ENCODE measurements at places on chromosomes 2 and 18.

DNA sequence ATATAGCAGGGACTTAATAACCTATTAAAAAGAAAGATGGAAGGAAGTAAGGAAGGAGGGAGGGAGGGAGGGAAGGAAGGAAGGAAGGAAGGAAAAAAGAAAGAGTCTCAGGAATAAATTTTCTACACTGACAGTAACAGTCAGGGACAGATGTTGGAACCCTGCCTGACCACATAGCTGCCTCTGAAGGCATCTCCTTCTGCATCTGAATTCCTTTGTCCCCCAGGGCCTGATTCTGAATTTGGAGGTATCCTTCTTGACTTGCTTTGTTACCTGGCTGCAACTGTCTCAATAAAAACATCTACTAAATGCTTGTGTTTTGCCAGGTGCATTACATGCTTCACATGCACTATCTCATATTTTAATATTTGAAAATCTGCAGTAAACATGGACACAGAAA lies 17.4 kb upstream of the LRATD1 start:
- DNase-seq = no peak

GRCh38 chr2:168363347-168364092 lies 92.6 kb upstream of the CERS6 start:
- no peak for DNase-seq

DNA sequence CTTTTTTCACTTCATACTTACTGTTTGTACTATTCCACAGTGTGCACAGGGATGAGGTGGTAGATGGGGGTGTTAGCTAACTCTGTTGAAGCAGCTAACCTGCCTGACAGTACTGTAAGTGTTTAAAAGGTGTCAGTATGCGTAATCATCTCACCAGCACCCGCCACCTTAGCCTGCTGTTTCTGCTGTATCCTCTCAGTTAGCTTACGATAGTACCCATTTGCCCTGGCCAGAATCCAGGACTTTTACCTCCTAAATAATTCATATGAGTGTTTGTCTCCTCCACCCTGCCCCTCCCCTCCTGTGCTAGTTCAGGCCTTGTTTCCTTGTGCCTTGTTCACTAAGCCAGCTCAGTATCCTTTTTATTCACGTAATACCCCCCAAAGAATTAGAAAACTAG lies 34.2 kb downstream of the TRAPPC12 start:
- no peak for DNase-seq

DNA sequence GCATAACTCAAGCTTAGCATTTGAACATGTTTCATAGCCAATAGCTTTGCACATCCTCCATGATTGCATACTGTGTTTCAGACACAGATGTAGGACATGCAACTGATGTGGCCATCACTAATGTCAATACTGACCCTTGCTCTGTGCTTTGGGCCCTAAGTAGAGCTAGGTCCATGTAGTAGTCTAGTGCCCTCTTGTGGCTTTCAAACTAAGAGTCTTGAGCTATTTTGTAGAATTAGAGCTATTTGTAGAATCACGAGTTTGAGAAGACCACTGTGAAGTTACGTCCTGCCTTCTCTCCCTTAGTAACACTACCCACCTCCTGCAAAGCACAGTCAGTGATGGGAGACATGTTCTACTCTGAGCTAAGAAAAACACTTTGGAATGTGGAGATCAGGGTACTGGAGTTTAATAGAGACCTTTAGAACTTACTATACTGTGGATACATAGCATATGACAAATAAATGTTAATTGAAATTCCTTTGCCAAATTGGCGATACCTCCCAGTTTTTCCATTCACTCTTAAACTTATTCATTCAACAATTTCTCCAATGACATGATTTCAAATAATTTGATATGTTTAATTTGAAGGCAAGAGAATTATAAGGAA lies 306.5 kb upstream of the TNP1 start:
- DNase-seq = no peak

DNA sequence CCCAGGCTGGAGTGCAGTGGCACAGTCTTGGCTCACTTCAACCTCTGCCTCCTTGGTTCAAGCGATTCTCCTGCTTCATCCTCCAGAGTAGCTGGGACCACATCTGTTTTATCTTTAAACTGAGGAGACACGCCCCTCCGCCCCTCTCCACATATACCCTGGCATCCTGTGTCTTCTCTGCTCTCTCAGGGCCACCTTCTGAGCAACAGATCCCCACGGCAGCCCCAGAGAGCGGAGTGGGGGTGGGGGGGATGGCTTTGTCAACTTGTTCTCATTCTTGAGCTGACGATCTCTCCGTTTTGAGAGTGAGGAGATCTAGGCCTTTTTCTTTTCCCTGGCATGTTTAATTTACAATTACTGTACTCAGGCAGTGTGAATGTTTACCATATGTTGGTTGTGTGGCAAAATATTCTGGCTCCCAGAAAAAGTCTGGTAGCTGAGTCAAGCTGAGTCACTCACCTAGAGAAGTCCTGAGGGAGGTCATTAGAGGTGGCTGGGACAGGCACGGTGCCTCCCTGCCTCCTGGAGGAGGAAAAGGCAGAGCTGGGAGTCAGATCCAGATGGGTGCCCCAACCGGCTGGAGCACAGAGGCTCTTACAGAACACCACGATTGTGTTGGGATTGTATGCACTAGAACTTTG lies 19.5 kb upstream of the ID2 start:
- no peak for DNase-seq

DNA sequence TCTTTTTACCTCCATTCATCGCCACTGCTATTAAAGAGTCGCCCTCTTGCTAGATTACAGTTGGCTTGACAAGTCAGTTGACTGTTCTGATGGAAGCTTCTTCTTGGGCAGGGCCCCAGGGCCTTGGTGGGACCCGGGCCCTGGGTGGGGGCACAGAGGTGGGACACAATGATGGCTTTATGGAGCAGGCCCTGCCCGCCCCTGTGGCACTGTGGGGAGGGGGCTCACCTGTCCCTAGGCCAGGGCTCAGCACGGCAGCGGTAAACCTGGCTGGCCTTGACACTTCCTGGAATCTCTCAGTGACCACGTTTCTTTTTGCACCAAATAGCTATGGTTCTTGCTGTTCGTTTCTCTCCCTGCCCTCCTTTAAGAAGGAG lies 4.9 kb upstream of the HS6ST1 start:
- DNase-seq = no peak

DNA sequence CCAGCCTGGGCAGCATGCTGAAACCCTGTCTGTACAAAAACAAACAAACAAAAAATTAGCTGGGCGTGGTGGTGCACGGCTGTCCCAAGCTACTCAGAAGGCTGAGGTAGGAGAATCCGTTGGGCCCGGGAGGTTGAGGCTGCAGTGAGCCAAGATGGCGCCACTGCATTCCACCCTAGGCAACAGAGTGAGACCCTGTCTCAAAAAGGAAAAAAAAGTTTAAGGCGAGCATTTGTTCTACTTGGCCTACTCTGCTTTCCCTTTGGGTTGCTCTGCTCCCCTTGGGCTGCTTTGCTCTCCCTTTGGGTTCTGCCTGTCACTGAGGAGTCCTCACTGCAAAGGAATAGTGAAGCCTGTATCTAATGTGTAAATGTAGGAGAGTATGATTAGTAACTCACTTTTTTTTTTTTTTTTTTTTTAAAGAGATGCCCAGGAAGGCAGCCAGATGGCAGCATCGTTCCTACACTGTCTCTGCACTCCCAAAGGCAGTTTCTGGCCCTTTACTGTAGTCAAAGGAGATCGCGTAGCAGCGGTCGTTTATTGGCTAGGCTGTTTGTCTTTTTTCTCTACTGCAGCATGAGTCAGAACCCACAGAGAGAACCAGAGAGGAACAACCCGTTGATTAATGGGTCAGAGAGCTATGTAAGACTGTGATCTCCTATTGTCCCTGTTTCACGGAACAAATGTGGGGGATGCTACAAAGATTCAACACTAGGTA lies 118.3 kb upstream of the CWC22 start:
- DNase-seq = peak; percentile 82

GRCh38 chr2:98519156-98519555 lies 74.5 kb downstream of the INPP4A start:
- no peak for DNase-seq

GRCh38 chr2:15178946-15179345 lies 382.2 kb downstream of the NBAS start:
- no peak for DNase-seq

- DNase-seq = no peak
Observed at GRCh38 chr2:71798266-71799012, 345.1 kb downstream of the DYSF start.

GRCh38 chr2:203583701-203584100 lies 48.6 kb upstream of the RAPH1 start:
- DNase-seq = no peak

GRCh38 chr2:150526827-150527226 lies 39.4 kb upstream of the RND3 start:
- DNase-seq = no peak

DNA sequence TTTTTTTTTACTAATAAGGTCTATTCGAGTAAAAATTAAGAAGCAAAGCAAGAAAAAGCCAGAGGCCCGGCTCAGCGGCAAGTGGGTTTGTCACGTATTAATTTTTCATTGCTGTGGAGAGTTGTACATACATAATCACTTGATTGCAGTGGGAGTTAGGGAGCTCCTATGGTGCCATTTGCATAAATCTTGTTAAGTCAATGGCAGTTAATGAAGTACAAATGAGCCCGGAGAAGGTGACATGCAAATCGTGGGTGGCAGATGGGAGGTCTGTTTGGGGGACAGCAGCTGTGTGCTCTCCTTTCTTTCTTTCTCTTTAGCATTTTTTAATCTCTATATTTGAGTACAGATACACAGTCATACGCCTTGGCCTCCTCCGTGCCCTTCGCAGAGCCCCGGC lies 317.0 kb downstream of the AGAP1 start:
- DNase-seq = no peak

DNA sequence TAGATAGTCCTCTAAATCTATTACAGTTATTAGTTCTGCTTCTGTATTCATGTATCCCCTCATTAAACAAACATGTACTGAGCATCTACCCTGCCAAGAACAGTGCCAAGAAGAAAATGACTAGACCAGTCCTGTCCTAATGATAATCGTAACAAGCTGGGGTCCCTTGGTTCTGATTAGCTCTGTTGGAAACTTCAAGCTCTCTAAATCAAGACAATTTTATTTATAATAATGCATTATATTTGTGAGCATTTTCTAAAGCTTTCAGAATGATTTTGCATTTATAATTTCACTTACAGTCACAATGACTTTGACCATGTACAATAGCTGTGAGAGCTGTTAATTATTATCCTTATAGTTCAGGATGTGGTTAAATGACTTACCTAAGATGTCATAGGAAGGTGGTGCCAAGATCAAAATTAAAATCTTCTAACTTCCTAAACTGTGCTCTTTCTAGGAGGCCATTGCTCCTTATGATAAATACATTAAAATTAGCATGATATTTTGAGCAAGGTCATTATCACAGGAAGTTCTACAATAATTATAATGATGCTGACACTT lies 336.5 kb upstream of the SLC39A10 start:
- no peak for DNase-seq

GRCh38 chr2:12897181-12897580 lies 180.4 kb downstream of the TRIB2 start:
- DNase-seq = no peak

- DNase-seq = no peak
Observed at GRCh38 chr18:74918276-74918790, 290.6 kb downstream of the PTGR3 start.

GRCh38 chr2:105600602-105600948 lies 144.1 kb upstream of the NCK2 start:
- DNase-seq = no peak

DNA sequence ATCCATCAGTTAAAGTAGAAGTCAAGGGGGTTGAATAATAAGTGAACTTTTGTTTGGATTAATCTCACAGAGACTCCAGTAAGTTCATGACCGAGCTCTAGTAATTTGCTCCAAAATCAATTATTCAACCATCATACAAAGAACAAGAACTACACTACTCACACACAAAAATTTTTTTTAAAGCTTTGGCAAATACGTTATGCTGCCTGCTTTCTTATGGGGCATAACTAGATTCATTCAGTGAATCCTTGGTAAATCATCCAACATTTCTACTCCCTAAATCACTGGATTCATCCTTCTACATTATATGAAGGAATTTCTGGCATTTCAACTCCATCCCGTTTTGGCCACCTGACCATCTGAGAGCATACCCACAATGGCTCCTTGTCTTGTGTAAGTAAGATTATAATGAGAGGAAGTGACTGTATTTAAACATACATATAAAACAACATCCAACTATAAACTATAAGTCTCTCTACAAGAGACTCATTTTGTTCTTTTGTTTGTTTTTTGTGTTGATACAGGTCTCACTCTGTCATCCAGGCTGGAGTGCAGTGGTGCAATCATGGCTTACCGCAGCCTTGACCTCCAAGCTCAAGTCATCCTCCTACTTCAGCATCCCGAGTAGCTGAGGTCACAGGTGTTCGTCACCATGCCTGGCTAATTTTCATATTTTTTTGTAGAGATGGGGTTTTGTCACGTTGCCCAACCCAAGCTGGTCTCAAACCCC lies 144.2 kb upstream of the LRRTM4 start:
- no peak for DNase-seq

GRCh38 chr2:55138014-55138881 lies 88.0 kb upstream of the RTN4 start:
- no peak for DNase-seq

- DNase-seq = no peak
Observed at GRCh38 chr2:141186413-141187074, 944.3 kb downstream of the LRP1B start.

- no peak for DNase-seq
Observed at GRCh38 chr2:180524499-180524898, 455.9 kb upstream of the UBE2E3 start.

DNA sequence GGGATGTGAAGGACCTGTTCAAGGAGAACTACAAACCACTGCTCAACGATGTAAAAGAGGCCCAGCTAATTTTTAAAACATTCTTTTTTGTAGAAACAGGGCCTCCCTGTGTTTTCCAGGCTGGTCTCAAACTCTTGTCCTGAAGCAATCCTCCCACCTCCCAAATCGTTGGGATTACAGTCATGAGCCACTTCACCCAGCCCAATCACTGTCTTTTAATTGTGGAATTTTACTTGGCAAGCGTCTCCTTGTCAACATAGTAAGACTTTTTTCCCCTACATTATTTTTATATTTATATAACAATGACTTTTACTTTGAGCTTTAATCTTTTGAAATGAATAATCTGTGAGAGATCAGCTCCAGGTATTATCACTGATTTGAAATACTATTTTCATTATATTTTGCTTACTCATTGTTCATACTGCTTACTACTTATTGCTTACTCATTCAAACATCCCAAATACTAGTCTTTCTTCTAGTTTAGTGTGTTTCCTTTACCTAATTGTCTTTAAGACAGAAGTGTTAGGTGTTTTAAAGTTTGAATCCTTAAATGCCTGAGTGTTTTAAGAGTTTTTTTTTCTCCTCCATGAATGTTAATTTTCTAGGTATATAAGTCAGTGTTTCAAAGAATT lies 48.9 kb downstream of the PTPN4 start:
- no peak for DNase-seq

GRCh38 chr2:102591491-102592045 lies 27.8 kb upstream of the SLC9A2 start:
- DNase-seq = no peak

DNA sequence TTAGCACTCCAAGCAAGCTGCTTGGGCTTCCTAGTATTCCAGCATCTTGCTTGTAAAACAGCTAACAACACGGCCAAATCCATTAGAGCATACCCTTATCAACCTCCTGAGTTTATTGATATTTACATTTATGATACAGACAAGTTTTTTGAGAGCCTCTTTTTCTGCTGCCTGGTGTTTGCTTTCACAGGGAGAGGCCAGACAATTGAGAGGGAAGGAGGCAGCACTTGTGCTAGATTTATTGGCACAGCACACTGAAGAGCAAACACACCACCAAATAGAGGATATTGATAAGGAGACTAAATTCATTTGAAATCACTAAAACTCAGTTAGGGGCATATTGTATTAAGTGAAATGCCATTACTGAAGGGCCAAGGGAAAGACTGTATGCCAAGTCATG lies 1142.3 kb upstream of the FANCL start:
- no peak for DNase-seq

Measured in forelimb muscle (tissue), 1 donor.